Mammary microvascular endothelial cell (primary cell): ENCODE measurements at places on chromosomes 4 and X. TPM values are rescaled to one million over a fixed set of nuclear protein-coding genes. Genes with fewer than 3 reads are reported as not detected.

The TMEM150C gene
- 4.7 and 8.2 TPM in 2 replicates for total RNA-seq

The SYNPO2 gene
- total RNA-seq = 0.27 and 0.30 TPM in 2 replicates

The MAGEE1 gene
- 0.25 and 0.87 TPM in 2 replicates for total RNA-seq

The ARX gene
- not detected in 2 replicates for total RNA-seq

The CFP gene
- 0.20 TPM in 1 of 2 replicates, not detected in the other for total RNA-seq

The FGFBP1 gene
- not detected in 2 replicates for total RNA-seq

The MAOA gene
- total RNA-seq = 28.1 and 32.4 TPM in 2 replicates

The MSX1 gene
- 14.8 and 21.0 TPM in 2 replicates for total RNA-seq

The ERAS gene
- not detected in 2 replicates for total RNA-seq

The CXCL3 gene
- total RNA-seq = 0.93 and 4.1 TPM in 2 replicates

The PPARGC1A gene
- not detected in 2 replicates for total RNA-seq

The NEUROG2 gene
- total RNA-seq = not detected in 2 replicates

The UBA6 gene
- total RNA-seq = 59.7 and 87.9 TPM in 2 replicates

The FGF16 gene
- total RNA-seq = 0.98 and 1.9 TPM in 2 replicates

The FDCSP gene
- not detected in 2 replicates for total RNA-seq

The NOP14 gene
- 32.4 and 33.7 TPM in 2 replicates for total RNA-seq

The MAML3 gene
- total RNA-seq = 6.6 and 7.0 TPM in 2 replicates

The TAPT1 gene
- total RNA-seq = 5.9 and 7.3 TPM in 2 replicates

The CTAG1A gene
- total RNA-seq = not detected in 2 replicates

The NEIL3 gene
- total RNA-seq = 5.8 and 8.1 TPM in 2 replicates

The DMRTC1B gene
- not detected in 2 replicates for total RNA-seq

The MFAP3L gene
- 0.34 and 1.9 TPM in 2 replicates for total RNA-seq

The PLAC8 gene
- 1.5 and 2.1 TPM in 2 replicates for total RNA-seq

The SLC25A14 gene
- 5.0 and 6.5 TPM in 2 replicates for total RNA-seq

The GAGE12H gene
- total RNA-seq = not detected in 2 replicates

The ACE2 gene
- not detected in 2 replicates for total RNA-seq

The JAKMIP1 gene
- not detected in 2 replicates for total RNA-seq

The MAGEB3 gene
- total RNA-seq = not detected in 2 replicates

The ODAM gene
- not detected in 2 replicates for total RNA-seq

The EGF gene
- not detected in 2 replicates for total RNA-seq

The COL25A1 gene
- total RNA-seq = 7.4 and 9.1 TPM in 2 replicates

The IL13RA1 gene
- 51.7 and 58.1 TPM in 2 replicates for total RNA-seq

The SSX4 gene
- total RNA-seq = not detected in 2 replicates

The FAM50A gene
- 57.8 and 62.8 TPM in 2 replicates for total RNA-seq

The CHIC2 gene
- 61.5 and 65.6 TPM in 2 replicates for total RNA-seq

The FGB gene
- not detected in 2 replicates for total RNA-seq

The LUZP4 gene
- total RNA-seq = not detected in 2 replicates

The STPG2 gene
- total RNA-seq = 0.84 TPM in 1 of 2 replicates, not detected in the other

The BMP3 gene
- not detected in 2 replicates for total RNA-seq

The TMEM129 gene
- total RNA-seq = 31.8 and 37.8 TPM in 2 replicates

The COX7B2 gene
- not detected in 2 replicates for total RNA-seq

The ARMCX2 gene
- 20.7 and 26.2 TPM in 2 replicates for total RNA-seq

The TRIM61 gene
- total RNA-seq = not detected in 2 replicates

The VCX gene
- total RNA-seq = not detected in 2 replicates

The TEX13D gene
- total RNA-seq = not detected in 2 replicates

The NPNT gene
- total RNA-seq = 0.59 and 0.67 TPM in 2 replicates

The TLR10 gene
- total RNA-seq = not detected in 2 replicates

The ANKRD17 gene
- total RNA-seq = 35.1 and 36.6 TPM in 2 replicates

The PRMT9 gene
- 3.8 and 6.6 TPM in 2 replicates for total RNA-seq

The HPGD gene
- total RNA-seq = not detected in 2 replicates

The ETDB gene
- total RNA-seq = not detected in 2 replicates

The CDX4 gene
- total RNA-seq = not detected in 2 replicates

The SPANXC gene
- not detected in 2 replicates for total RNA-seq
